ENCODE measurements at places on chromosomes 5 and 9. TPM values are rescaled to one million over a fixed set of nuclear protein-coding genes. Genes with fewer than 3 reads are reported as not detected.

Gene SLF1
- 12.5 TPM for total RNA-seq

Gene GNA14
- not detected for total RNA-seq

Gene NREP
- total RNA-seq: 15.9 TPM

Gene OR1J4
- not detected for total RNA-seq

Gene CDHR2
- 1.7 TPM for total RNA-seq

Gene EPB41L4A
- total RNA-seq: 12.9 TPM

Gene FOXD4L4
- 0.90 TPM for total RNA-seq

Gene CDH18
- not detected for total RNA-seq

Data from B cell (primary cell).